Melanocyte of skin (primary cell): ENCODE measurements at places on chromosomes 2 and 18. TPM values are rescaled to one million over a fixed set of nuclear protein-coding genes. Genes with fewer than 3 reads are reported as not detected.

SPATA3 gene
- total RNA-seq = not detected in 2 replicates

RAB27B gene
- 0.31 and 0.67 TPM in 2 replicates for total RNA-seq

BOLL gene
- not detected in 2 replicates for total RNA-seq

TSPYL6 gene
- not detected in 2 replicates for total RNA-seq

SCYGR4 gene
- not detected in 2 replicates for total RNA-seq

DNAH7 gene
- 0.31 and 0.33 TPM in 2 replicates for total RNA-seq

GKN1 gene
- total RNA-seq = not detected in 2 replicates

SERPINB11 gene
- not detected in 2 replicates for total RNA-seq

KCNS3 gene
- total RNA-seq = 20.0 and 57.1 TPM in 2 replicates

DGUOK gene
- total RNA-seq = 45.4 and 74.9 TPM in 2 replicates

GAL3ST2 gene
- not detected in 2 replicates for total RNA-seq

LBX2 gene
- 2.0 and 3.5 TPM in 2 replicates for total RNA-seq

DSC1 gene
- total RNA-seq = not detected in 2 replicates

KCNF1 gene
- total RNA-seq = not detected in 2 replicates

NT5DC4 gene
- total RNA-seq = not detected in 2 replicates

NAT8 gene
- not detected in 2 replicates for total RNA-seq

LRRC30 gene
- not detected in 2 replicates for total RNA-seq

MARCHF4 gene
- total RNA-seq = 0.36 TPM in 1 of 2 replicates, not detected in the other

LRATD1 gene
- total RNA-seq = under 0.01 TPM in 2 replicates

TTLL4 gene
- 33.7 and 54.2 TPM in 2 replicates for total RNA-seq

GULP1 gene
- 40.3 and 51.0 TPM in 2 replicates for total RNA-seq

PRSS56 gene
- total RNA-seq = under 0.01 TPM in 1 of 2 replicates, not detected in the other

CNTNAP5 gene
- total RNA-seq = under 0.01 TPM in 1 of 2 replicates, not detected in the other

SLC11A1 gene
- under 0.01 and 0.15 TPM in 2 replicates for total RNA-seq

THAP4 gene
- 37.9 and 40.0 TPM in 2 replicates for total RNA-seq

FSIP2 gene
- 0.15 TPM in 1 of 2 replicates, not detected in the other for total RNA-seq

FAM237A gene
- not detected in 2 replicates for total RNA-seq

GPR35 gene
- total RNA-seq = 0.34 and 0.36 TPM in 2 replicates

TEX44 gene
- not detected in 2 replicates for total RNA-seq

PCARE gene
- total RNA-seq = under 0.01 TPM in 2 replicates

LAMA1 gene
- total RNA-seq = 73.0 and 269 TPM in 2 replicates

TMEM200C gene
- not detected in 2 replicates for total RNA-seq

LINC00305 gene
- total RNA-seq = not detected in 2 replicates

FAM110C gene
- not detected in 2 replicates for total RNA-seq

CYTIP gene
- total RNA-seq = not detected in 2 replicates

SKA1 gene
- total RNA-seq = 27.6 and 29.0 TPM in 2 replicates

MYCN gene
- total RNA-seq = not detected in 2 replicates

C2orf72 gene
- 0.46 and 0.67 TPM in 2 replicates for total RNA-seq

ANKRD62 gene
- not detected in 2 replicates for total RNA-seq

CYRIA gene
- under 0.01 TPM in 1 of 2 replicates, not detected in the other for total RNA-seq

TMEM247 gene
- total RNA-seq = not detected in 2 replicates

AGFG1 gene
- 136 and 182 TPM in 2 replicates for total RNA-seq

ZSWIM2 gene
- total RNA-seq = not detected in 2 replicates

CETN1 gene
- total RNA-seq = not detected in 2 replicates

ACKR3 gene
- not detected in 2 replicates for total RNA-seq

CTAGE1 gene
- not detected in 2 replicates for total RNA-seq
